ENCODE measurements at places on chromosomes 3 and 15.

GRCh38 chr3:166304584-166304983 lies 467.4 kb upstream of the BCHE start:
- DNase-seq = no peak

DNA sequence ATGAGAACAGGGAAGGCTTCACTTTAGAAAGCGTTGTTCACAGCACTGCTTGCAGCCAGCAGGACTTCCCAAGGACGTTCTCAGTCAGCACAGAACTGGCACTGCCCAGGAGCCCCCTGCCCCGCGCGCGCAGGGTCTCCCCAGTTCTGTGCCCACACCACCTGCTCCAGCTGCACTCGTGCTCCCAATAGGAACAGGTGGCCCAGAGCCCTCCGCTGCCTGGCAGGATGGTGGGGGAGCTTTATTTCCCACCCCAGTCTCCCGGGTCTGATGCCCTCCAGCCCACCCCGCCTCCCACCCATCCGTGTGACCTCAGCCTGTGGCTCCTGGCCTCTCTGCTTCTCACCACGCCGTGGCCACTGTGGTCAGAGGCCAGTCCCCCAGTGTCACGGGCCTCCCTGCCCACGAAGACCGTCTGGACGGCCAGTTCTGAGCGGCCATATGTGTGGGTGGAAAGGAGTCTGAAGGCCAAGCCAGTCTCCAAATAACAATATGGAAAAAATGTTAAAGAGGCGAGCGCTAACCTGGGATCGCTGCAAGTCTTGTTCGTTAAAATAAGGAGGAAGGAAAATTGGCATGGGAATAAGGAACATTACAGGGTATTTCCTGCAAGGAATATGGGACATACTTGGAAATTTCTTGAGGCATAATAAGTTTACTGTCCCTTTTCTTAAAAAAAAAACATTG lies 54.6 kb upstream of the PCSK6 start:
- DNase-seq = no peak

GRCh38 chr3:126309165-126309564 lies 48.0 kb downstream of the KLF15 start:
- no peak for DNase-seq

GRCh38 chr3:177050501-177051237 lies 146.6 kb downstream of the TBL1XR1 start:
- DNase-seq = no peak

DNA sequence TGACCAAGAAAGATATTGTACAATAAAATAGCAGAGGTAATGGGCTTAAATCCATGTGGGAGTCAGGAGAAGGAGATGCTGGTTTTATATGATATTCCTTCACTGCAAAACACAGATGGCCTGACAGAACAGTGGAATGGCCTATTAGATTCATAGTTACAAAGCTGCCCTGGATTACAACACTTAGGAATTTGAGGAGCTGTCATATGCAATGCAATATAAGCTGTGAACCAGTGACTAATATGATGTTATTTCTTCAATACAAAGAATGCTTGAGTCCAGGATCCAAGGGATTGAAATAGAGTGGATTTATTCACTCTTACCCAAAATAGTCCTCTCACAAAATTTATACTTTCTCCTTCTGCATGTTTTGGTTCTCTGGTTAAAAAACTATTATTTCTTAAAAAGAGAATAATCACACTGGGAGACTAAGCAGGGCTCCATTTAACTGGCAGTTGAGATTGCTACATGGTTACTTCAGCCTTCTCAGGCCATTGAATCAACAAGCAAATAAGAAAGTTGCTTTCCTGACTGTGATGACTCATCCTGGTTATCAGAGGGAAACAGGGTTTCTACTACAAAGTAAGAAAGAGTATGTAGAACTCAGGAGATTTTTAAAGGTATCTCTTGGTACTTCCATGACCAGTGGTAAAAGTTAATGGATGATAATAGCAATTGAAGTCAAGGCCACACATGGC lies 79.8 kb upstream of the ZPLD1 start:
- DNase-seq = no peak

DNA sequence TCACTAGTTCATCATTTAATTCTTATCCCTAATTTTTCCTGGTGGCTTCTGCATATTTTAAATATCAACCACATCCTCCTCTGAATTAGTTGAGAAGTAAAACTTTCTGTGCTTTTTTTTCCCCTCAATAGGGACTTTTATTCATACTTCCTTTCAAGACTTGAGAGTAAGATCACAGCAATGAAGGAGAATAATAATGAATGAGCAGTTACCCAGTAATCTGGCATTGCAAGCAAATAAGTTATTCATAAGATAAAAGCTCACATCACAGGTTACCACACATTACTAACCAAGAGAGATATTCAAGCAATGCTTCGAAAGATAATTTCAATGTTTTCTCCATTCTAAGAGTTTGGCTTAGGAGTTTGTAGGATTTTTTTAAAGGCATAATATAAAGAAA lies 50.3 kb downstream of the BTLA start:
- DNase-seq = no peak

- DNase-seq = no peak
Observed at GRCh38 chr3:73697020-73697419, 72.3 kb upstream of the PDZRN3 start.

- DNase-seq = no peak
Observed at GRCh38 chr3:48899273-48899672, 591 bp upstream of the SLC25A20 start.

DNA sequence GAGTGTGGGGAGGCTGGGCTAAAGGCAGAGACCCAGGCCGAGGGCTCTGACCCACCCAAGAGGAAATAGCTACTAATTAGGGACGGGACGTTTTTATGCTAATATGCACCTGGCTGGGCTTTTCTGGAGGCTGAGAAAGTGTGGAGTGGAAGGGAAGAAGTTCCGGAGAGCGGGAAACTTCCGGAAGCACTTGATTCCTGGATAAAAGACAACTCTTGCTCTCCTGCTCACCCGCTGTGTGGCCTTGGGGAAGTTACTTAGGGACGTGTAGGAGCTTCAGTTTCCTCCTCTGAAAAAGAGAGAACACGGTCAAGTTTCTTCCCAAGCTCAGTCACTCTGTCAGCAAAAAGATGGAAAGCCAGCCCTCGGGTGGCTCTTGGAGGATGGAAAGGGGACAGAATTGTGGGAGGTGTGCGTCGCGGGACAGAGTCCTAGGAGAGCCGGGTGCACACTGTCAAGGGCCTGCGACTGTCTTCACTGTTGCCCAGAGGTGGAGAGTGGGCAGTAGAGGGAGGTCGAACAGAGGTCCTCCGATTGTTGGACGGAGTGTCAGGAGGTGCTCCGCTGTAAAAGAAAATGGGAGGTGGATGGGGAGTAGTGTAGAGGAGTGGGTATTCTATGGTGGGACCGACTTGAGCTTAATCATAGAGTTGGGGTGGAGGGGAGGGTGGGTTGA lies 43.2 kb downstream of the EPHB3 start:
- no peak for DNase-seq

All from activated naive CD4-positive, alpha-beta T cell (primary cell).